ENCODE measurements at places on chromosomes 5 and 9.

DNA sequence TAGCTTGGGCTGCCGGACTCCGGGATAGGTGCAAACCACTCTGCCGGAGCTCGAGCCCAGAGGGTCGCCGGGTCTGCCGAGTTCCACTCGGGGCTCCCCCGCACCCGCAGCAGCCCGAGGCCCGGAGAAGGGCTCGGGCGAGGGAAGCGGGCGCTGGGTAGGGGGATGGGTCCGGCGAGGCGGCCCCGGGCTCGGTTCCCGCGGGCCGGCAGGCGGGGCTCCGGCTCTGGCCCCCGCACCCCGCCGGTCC lies 507 bp downstream of the RICTOR start:
- DNase-seq = no peak

DNA sequence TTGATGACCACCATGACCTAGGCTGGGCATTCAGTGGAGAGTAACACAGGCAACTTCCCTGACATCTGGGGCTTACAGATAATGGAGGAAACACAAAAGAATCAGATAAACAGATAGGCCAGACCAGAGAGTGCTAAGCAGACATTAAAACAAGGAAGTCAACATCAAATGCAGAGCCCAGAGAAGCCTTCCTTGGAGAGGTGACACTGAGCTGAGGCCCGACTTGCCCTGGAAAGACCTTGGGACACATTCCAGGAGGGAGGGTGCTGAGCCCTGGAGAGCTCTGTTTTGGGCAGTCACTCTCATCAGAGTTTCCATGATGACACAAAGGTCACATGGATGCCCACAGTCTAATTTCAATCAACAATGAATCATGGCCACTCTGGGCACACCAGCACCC lies 31.9 kb upstream of the C5orf58 start:
- no peak for DNase-seq

DNA sequence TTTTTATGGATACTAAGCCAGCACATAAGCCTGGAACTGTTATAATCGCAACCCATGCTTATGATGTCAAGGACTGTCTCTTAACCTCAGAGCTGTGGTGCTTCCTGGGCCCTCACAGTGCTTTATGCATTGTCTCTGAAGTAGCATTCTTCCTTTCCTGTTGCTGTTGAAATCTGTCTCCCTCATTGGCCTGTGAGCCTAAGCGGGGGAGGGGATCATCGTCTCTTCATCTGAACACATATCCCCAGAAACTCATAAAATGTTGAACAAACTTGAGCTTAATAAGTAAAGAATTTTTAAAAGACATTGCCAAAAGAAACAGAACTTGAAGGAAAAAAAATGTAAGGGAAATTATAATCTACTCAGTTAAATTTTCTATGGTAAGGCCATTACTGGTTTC lies 80.3 kb downstream of the SGCD start:
- DNase-seq = no peak

DNA sequence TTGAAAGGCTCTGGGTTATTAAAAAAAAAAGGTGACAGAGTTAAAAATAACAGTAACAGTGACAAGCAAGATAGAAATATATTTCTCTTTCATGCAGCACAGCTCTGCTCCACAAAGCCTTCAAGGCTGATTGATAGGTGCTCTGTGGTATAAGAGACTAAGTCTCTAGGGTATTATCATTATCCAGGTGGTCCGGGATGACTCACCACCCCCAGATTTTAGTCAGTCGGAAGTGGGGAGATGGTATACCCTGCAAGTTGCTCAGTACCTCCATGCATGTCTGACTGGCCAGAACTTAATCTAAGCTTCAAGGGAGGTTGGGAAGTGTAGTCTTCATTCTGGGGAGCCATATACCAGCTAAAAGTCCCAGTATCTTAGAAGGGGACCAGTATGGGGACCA lies 76.1 kb downstream of the SLC1A3 start:
- no peak for DNase-seq

GRCh38 chr9:120175031-120175430 lies 404.9 kb downstream of the CDK5RAP2 start:
- no peak for DNase-seq

DNA sequence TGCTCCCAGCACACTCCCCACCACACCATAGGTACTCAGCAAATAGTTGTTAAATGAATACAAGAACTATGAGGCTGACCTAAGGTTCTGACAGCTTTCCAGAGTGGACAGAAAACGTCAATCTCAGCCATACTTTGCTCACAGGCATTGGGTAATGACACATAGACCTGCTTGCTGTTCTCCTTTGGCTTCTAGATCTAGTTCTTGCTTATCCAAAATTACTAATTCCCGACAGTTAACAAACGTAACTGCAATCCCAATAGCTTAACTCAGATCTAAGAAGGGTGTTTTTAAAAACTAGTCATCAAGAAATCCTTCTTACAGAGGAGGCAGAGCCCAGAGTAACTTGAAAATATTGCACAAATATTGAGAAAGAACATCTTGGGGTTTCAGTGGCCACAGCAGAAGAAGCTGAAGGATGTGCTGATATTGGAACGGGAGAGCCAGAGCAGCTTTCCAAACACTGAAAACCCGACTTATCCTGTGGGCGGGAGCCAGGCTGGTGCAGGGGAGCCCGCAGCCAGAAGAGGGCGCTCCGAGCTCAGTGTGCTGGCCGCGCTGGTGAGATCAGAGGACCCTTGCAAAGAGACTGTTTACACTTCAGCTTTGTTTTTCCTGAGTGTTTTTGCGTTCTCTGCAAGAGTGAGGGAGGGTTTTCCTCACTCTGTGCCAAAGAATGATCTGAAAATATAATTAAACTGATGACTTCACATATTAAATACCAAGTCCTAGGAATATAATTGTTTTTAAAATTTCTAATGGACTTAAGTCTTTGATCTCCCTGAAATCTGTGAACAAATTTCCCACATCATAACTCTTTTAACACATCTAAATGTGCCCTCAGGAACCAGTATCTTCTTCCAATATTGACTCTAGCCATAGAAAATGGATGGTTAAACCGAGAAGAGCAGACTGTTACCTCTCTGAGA lies 30.3 kb downstream of the FGF1 start:
- peak; percentile 60 for DNase-seq

- DNase-seq = no peak
These were observed 614.5 kb downstream of the EFNA5 start for GRCh38 chr5:107056278-107056677.

DNA sequence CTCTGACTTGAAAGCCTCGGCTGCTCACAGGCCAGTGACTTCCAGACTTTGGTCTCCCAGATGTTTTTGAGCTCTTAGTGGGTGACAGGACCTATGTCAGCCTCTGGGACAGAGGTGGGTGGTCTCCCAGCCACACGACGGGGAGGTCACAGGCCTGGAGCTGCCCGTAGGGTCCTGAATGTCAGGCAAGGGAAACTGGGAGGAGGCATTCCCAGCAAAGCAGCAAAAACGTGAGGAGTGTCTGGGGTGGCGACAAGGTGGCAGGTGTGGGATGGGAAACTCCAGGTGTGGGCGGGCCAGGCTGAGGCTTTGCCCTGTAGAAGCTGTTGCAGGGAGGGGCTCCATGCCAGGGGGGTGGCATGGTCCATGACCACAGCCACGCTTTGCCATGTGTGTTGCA lies 110.5 kb downstream of the CACNA1B start:
- no peak for DNase-seq

DNA sequence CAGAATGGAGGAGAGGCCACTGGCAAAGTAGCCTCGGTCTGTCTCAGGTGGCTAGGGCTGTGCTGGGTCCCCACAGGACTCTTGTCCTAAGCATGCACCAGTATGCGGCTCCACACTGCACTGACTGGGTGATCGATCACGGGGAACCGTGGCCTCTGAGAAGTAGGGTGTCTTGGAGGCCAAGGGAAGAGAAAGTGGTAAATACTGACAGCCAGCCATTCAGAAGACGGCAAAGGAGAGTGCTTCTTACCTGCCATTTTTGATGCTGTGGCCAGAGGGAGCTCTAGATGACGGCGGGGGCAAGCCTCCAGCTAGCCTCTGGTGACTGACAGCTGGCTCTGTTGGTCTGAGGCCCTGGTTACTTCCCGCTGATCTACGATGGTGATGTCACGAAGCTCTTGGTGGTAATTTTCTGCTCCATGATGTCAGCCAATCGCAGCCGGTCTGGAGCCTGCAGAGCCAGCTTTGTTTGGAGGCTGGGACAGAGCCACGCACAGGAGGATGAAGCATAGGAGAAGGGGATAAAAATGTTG lies 40.4 kb upstream of the GADD45G start:
- no peak for DNase-seq

DNA sequence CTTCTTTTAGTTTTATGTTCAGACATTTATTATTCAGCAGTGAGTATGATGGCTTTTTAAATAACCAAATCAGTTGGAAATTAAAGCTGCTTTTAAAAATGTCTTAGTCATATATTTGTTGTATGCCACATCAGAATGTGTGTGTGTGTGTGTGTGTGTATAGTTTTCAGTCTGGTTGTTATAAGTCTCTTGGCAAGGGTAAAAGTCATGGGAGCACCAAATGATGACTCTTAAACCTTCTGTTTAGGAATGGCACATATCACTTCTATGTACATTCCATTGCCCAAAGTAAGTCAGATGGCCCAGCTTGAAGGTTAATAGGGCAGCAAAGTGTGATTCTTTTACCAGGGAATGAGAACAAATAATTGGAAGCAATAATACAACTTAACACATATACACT lies 135.9 kb downstream of the RNF180 start:
- DNase-seq = no peak

DNA sequence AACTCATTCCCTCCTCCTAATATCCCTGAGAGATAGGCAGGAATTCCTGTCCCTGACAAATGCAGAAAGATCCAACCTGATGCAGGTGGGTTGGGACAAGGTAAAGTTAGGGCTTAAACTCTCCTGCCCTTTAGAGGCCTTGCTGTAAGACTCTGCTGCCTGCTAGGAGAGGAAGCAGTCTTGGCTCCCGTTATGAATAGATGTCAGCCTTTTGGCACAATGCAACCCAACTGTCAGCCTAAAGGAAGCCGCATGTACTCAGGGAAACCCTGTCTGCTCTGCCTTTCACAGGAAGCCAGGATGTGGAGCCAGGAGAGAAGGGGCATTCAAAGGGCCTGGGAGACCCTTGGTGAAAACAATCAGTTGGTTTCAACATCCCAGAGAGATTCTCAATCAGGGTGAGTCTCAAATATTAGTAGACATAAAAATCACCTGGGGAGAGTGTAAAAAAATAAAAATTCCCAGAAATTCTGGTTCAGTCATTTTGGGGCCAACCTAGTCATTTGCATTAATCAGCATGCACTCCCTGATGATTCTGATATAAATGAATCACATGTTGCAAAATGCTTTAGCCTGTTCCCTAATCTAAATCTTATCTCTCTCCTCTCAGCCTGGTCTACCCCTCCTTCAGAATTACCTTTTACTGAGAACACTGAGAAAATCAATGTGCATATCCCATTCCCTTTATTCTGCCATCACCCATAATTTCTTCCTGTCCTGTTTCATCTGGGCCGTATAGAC lies 136.2 kb upstream of the TRIM32 start:
- no peak for DNase-seq

GRCh38 chr9:108869092-108869725 lies 7.1 kb downstream of the ACTL7A start:
- no peak for DNase-seq

DNA sequence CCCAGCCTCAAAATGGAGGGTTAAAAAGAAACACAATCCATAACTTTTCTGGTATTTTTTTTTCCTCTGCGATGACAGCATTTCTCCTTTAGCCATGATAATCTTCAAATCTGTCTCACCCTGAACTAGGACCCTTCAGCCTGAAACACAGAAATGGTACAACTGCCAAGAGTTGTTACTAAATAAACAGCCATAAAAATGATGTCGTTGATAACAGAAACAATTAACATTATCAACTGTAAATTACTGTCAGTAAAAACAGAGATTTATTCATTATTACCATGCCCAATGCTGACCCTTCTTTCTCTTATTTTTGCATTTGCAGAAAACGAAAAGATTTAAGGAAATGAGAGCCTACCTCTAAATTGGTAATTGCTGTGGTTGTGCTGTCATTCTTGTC lies 19.4 kb upstream of the MIER3 start:
- no peak for DNase-seq

DNA sequence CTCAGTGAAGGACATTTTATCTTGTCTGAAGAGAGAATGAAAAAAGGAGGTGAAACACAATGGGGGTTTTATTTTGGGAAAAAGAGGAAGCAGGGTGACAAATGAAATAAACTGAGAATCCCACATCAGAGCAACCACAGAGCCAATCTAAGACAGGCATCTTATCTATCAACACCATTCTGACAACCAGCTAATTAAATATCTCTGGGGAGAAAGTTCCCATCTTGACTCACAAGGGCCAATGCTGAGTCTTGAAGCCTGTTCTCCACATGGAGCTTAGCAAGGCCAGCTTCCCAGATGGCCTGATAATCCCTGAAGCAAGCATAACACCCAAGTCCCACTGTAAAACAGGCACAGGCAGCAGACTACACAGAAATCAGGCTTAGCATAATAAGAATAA lies 30.4 kb downstream of the DPYSL3 start:
- DNase-seq = no peak

- DNase-seq = no peak
These were observed 20.5 kb downstream of the AQP3 start for GRCh38 chr9:33426843-33427293.

- no peak for DNase-seq
These were observed 2.2 kb upstream of the ZNF366 start for GRCh38 chr5:72509401-72509800.
